Psoas muscle (tissue), 8 donors: ENCODE measurements at places on chromosomes 3 and 15. TPM values are rescaled to one million over a fixed set of nuclear protein-coding genes. Genes with fewer than 3 reads are reported as not detected.

DNA sequence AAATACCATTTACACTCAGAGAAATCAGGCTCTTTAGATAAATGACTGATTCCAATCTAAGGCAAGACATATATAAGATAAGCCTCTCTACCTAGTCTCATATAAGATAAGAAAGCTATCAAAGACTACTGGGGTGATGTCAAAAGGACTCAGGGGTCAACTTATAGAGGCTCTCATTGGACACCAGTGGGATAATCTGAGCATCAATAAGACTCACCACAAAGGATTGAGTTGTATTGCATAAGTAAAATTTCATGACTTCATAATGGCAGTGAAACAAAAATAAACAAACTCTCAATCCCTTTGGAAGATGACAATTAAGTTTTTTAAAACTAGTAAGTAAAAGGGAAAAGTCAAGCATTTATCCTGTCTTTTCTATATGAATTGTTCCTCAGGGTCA lies 317.8 kb downstream of the SHQ1 start:
- DNase-seq, result no peak
- H3K4me1 ChIP-seq, result no peaks in the 10 kb centered on the region
- H3K27ac ChIP-seq, result no peak overlapping the region

GRCh38 chr3:161905520-161906132 lies 409.0 kb downstream of the OTOL1 start:
- no peaks in the 10 kb centered on the region for H3K36me3 ChIP-seq
- H3K4me1 ChIP-seq, result no peaks in the 10 kb centered on the region
- no peak overlapping the region for H3K4me3 ChIP-seq

DNA sequence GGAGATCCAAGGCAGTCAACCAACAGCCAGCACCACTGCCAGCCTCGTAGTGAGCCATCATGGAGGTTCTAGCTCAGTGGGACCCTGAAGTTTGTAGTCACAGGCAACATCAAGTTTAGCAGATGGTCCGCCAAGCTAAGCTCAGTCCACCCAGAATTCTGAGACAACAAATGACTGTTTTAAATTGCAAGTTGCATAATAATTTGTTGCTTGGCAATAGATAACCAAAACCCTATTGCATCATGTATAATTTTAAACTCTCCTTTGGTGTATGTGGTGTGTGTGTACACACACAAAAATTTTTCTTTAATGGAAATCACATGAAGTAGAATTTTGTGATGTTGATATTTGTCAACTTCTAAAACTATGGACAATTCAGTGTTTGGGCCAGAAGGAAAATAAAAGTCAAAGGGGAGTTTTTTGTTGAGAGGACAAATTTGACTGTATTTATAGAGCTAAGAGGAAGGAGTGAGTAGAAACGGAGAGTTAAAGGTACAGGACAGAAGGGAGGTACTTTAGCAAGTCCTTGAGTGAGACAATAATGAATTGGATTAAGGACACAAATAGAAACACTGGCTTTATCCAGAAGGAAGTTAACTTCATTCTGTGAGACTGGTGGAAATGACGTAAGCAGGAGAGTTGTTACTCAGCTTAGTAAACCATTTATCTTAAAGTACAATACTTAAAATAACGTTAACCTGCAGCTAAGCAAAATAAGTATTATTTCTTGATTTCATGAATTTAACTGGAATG lies 83.6 kb downstream of the NCEH1 start:
- no peaks in the 10 kb centered on the region for H3K4me1 ChIP-seq
- DNase-seq, result no peak

DNA sequence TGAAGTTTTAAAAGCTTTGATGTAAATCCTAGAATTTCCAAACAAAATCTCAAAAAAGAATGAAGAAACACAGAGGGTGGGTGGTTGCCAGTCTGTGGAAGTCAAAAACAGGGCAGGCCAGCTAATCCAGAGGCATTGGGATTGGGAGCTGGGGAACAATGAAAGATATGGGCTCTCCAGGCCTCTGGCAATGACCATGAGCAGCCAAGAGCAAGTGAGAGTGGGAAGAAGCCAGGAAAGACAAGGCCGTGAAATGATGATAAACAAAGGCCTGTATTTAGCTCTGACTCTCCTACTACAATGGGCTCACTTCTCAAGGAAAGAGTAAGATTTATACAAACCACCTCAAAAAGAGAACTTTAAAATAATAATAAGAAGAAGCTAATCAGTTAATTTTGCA lies 248.5 kb downstream of the ZMAT3 start:
- no peak overlapping the region for H3K4me3 ChIP-seq
- H3K27ac ChIP-seq, result no peak overlapping the region
- no peaks in the 10 kb centered on the region for H3K36me3 ChIP-seq

- no peaks in the 10 kb centered on the region for H3K36me3 ChIP-seq
- H3K4me1 ChIP-seq, result no peaks in the 10 kb centered on the region
- DNase-seq, result no peak
- no peak overlapping the region for H3K4me3 ChIP-seq
- peaks cover under 1% of the 10 kb centered on the region for H3K27me3 ChIP-seq
These were observed 199.6 kb downstream of the SHOX2 start for GRCh38 chr3:157906627-157907026.

DNA sequence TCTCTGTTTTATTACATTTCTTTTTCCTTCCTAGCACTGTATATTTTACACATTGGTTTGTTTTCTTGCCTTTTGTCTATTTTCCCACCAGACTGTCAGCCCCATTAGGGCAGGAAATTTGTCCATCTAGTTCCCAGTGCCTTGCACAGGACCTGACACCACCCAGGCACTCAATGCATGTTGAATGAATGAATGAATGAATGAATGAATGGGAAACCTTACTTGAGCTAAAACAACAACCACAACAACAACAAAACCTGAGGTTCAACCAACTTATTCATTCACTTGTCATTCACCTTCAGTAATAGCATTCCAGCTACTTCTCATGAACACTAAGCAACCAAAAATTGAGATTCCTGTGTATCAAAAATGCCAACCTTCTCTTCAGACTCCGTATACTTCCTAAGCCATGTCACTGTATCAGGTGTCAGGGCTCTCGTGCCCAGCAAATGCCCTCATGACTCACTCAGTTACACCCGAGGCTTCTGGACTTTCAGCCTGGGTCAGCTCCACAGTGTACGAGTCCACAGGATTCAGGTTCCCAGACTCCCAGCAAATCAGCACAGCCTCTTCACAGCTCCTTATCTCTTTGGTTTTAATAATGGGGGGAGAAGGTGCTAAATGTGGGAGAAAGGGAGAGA lies 37.3 kb downstream of the FSD2 start:
- peaks cover 67% of the 10 kb centered on the region for H3K4me1 ChIP-seq
- no peaks in the 10 kb centered on the region for H3K27me3 ChIP-seq
- no peaks in the 10 kb centered on the region for H3K36me3 ChIP-seq
- DNase-seq, result peak; percentile 79

DNA sequence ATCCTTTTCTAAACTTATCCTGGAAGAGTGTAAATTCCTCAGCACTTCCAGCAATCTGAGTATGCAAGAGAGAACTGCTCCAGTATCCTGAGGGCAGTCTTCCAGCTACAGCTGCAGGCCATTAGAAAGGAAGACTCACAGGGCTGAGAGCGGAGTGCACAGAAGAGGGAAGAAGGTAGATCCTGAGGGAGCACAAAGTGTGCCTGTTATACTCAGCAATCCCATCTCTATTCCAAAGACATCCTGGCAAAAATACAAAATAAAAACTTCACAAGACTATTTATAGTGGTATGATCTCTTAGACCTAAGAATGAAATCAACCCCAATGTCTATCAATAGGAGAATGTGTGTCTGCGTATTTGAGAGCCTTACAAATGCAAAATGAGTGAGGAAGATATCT lies 292.0 kb downstream of the ZIC1 start:
- H3K4me3 ChIP-seq, result no peak overlapping the region
- no peaks in the 10 kb centered on the region for H3K27me3 ChIP-seq
- H3K27ac ChIP-seq, result no peak overlapping the region
- no peak for DNase-seq
- no peaks in the 10 kb centered on the region for H3K4me1 ChIP-seq

DNA sequence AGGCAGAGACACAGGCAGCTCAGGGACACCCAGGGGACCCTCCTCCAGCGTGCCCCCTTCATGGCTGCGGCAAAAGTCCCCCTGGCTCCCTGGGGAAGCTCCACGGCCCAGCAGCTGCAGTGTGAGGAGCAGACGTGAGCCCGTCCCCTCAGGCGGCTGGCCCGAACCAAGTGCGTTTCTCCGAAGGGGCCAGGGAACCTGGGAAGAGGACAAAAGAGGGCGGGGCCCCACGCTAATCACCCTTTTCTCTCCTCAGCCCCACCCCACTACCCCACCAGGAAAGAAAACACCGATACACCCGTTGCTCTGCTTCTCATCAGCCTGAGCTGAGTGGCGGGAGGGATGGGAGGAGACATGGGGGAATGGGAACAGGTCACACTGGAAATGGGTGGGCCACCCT lies at the start of gene MUC4:
Gene MUC4 (minus strand): TSS at position 174 of the 400 bp plus-strand sequence. CDS start 112 bp downstream, at position 62.
- no peaks in the 10 kb centered on the region for H3K36me3 ChIP-seq
- DNase-seq, result no peak
- H3K4me3 ChIP-seq, result no peak within 1 kb of the TSS
- H3K27ac ChIP-seq, result no peak within 1 kb of the TSS
- no peaks in the 10 kb centered on the region for H3K4me1 ChIP-seq

GRCh38 chr3:71384388-71384787 lies 199.1 kb downstream of the FOXP1 start:
- no peak overlapping the region for H3K27ac ChIP-seq
- H3K27me3 ChIP-seq, result no peaks in the 10 kb centered on the region
- no peak overlapping the region for H3K4me3 ChIP-seq
- H3K4me1 ChIP-seq, result peaks cover 7% of the 10 kb centered on the region
- DNase-seq, result no peak

The ISG20 gene
- polyA plus RNA-seq, result 7.4 TPM

GRCh38 chr15:98924401-98925049 lies 83.1 kb downstream of the PGPEP1L start:
- H3K4me1 ChIP-seq, result peaks cover 20% of the 10 kb centered on the region
- no peak overlapping the region for H3K4me3 ChIP-seq
- no peak for DNase-seq
- H3K36me3 ChIP-seq, result peaks cover 59% of the 10 kb centered on the region
- no peaks in the 10 kb centered on the region for H3K27me3 ChIP-seq

The TNFAIP8L3 gene
- 0.52 TPM for polyA plus RNA-seq

DNA sequence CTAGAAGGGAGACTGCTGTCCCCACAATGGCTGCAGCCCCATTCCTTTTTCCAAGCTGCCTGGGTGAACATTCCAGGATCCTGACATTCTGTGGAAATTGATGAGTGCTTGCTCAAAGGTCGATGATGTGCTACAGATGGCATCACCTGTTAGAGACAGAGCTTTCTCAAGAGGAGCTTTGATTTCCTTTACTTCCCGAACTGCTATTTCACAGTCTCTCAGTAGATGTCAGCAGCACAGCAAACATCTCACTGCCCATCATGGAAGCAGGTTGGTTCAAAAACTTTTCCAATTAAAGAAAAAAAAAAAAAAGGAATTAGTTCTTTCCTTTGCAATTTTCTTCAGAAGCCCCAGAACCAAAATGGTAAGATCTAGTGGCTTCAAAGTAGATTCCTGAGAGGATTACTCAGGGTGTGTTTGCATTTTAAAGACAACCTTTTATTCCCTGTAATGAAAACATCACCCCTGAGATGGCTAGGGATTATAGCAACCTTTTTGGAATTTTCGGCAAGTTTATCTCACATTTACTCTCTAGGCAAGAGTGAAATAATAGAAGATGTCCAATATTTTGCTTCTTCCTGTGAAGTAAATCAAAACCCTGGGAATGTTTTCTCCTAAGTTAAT lies 44.8 kb downstream of the POLR2M start:
- H3K27ac ChIP-seq, result no peak overlapping the region
- DNase-seq, result no peak
- no peaks in the 10 kb centered on the region for H3K36me3 ChIP-seq
- no peaks in the 10 kb centered on the region for H3K4me1 ChIP-seq
- H3K4me3 ChIP-seq, result no peak overlapping the region

- no peaks in the 10 kb centered on the region for H3K36me3 ChIP-seq
- H3K4me3 ChIP-seq, result no peak overlapping the region
- no peak for DNase-seq
- H3K4me1 ChIP-seq, result no peaks in the 10 kb centered on the region
These were observed 74.8 kb upstream of the NAALADL2 start for GRCh38 chr3:174784206-174784934.

The CRABP1 gene
- not detected for polyA plus RNA-seq

DNA sequence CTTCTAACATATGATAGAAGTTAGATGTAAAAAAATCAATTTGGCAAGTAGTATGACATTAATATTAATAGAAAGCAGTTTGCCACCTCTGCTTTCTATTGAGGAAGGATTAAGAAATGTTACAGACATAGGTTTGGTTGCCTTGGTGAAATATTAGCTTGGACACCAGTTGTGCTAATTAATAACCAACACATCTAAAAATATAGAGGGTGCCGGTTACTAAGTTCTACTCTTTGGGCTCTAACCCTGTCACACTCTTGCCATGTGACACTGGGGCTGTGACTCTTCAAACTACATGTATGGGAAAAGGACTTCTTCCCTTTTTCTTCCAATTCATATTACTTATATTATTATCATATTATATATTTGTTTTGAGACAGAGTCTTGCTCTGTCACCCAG lies 64.4 kb downstream of the TRIM71 start:
- H3K27me3 ChIP-seq, result no peaks in the 10 kb centered on the region
- no peak overlapping the region for H3K4me3 ChIP-seq
- no peak overlapping the region for H3K27ac ChIP-seq
- H3K36me3 ChIP-seq, result no peaks in the 10 kb centered on the region
- H3K4me1 ChIP-seq, result peaks cover 3% of the 10 kb centered on the region

The CLDN18 gene
- polyA plus RNA-seq, result 0.03 TPM

DNA sequence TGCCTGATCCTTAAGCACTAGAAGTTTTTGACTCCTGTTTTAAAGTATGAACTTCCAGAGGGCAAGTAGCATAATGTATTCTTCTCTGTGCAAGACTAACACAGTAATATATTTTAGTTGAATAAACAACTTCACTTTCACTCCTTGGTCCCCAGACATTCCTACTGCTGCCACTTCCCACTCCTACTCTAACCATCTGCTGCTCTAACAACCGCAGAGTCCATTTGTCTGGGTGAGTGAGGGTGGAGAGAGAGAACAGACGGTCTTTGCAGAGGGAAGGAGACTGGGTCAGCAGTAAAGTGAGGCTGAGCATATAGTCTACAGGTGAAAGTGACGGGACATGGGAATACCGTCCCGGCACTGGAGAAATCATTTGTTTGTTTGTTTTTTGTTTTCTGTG lies 301.0 kb upstream of the SLCO3A1 start:
- H3K27ac ChIP-seq, result no peak overlapping the region
- no peaks in the 10 kb centered on the region for H3K27me3 ChIP-seq
- DNase-seq, result no peak
- no peak overlapping the region for H3K4me3 ChIP-seq
- H3K36me3 ChIP-seq, result no peaks in the 10 kb centered on the region

GRCh38 chr3:189577050-189577951 lies 53.9 kb upstream of the TP63 start:
- H3K36me3 ChIP-seq, result no peaks in the 10 kb centered on the region
- DNase-seq, result no peak
- no peak overlapping the region for H3K4me3 ChIP-seq
- no peak overlapping the region for H3K27ac ChIP-seq
